ENCODE measurements at places on chromosomes 4 and X.

- DNase-seq, result no peak
Measured at GRCh38 chr4:175823015-175823742, 11.1 kb upstream of the GPM6A start.

- no peak for DNase-seq
Measured at GRCh38 chr4:89249716-89250361, 57.8 kb downstream of the GPRIN3 start.

DNA sequence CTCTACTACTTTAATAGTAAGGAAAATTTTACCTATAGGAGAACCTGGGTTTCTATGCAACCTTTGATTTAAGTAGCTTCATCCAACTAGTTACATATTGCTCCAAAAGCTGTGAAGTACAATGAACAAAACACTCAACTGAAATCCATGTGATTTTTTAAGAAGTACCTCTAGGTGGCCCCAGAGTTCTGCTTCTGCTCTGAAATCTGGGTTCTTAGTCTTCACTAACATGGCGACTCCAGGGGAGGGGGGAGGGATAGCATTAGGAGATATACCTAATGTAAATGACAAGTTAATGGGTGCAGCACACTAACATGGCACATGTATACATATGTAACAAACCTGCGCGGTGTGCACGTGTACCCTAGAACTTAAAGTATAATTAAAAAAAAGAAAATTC lies 73.4 kb upstream of the MAGEB2 start:
- DNase-seq, result peak; percentile 12

- DNase-seq, result no peak
Measured at GRCh38 chr4:25809996-25810395, 52.8 kb downstream of the SEL1L3 start.

GRCh38 chrX:46737041-46737440 lies 21.9 kb downstream of the SLC9A7 start:
- no peak for DNase-seq

DNA sequence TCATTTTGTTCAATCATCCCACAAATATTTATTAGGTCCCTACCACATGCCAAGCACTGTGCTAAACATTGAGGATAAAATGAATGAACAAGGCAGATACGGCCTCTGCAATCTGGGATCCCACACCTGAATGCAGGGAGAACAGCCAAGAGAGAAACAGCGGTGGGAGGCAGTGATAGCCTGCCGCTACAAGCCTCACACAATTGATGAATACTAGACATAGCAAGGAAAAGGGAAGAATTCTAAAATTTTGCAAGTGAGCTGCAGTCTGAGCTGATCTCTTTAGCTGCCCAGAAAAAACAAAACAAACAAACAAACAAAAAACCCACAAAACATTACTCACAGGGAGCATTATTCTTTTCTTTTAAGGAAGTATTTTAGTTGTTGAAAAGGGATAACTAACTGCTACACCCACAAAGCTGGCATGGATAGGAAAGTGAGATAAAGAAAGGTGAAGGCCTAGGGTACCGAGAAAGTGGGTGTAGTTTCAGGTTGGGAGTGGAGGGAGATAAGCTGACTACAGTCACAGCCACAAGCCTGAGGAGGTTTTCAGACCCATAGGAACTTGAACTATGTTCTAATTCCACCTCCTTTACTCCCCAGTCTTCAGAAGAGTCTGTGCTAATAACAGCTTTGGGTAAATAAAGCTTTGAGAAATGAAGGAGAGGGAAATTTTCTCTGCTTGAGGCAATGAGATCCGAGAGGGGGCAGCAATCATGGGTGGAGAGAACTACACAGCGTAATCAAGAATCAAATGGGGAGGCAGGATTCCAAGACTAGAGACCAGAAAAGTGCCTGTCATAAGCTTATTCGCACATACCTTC lies 85.4 kb downstream of the SH3RF1 start:
- DNase-seq, result no peak
